Stimulated activated CD4-positive, alpha-beta T cell treated with anti-CD3 and anti-CD28 coated beads, Interleukin-4, amount 100 ng/mL, for 24 hours (primary cell): ENCODE measurements at places on chromosomes 2 and 18.

DNA sequence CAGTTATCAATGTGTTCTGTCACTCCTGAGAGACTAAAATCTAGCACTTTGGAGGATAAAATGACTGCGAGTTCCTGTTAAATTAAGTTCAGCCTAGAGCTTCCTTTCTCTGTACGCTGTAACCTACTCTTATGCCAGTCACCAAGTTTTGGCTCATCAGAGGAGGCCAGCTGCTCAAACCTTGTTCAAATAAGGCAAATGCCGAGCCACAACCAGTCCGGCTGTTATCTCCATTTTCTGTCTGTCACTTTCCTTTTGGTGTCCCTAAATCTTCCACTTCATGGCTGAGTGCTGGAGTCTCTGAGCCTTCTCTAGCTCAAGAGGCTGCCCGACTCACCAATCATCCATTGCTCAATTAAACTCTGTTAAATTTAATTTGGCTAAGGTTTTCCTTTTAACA is 33.5 kb upstream of the PXDN start:
- DNase-seq: no peak

- no peak for DNase-seq
Measured at GRCh38 chr2:240226672-240227537, 86.4 kb upstream of the OTOS start.

DNA sequence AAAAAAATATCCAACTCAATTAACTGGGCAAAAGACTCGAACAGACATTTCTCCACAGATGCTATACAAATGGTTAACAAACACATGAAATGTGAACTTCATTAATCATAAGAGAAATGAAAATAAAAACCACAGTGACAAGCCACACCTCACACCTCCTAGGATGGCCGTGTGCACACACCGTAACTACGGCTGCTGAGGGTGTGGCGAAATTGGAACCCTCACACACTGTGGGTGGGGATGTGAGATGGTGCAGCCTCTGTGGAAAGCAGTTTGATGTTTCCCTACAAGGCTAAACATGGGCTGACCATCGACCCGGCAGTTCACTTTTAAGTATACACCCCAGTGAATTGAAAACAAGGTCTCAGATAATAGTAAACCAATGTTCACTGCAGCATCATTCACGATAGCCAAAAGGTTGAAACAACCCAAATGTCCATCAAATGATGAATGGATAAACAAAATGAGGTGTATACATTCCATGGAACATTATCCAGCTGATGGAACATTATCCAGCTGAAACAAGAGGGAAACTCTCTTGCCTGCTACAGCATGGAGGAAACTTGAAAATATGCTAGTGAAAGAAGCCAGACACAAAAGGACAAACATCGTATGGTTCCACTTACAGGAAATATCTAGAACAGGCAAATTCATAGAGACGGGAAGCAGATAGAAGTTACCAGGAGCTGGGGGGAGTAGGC is 32.2 kb downstream of the ZAP70 start:
- DNase-seq: peak; percentile 67

GRCh38 chr2:36487947-36488346 is 110.0 kb downstream of the FEZ2 start:
- DNase-seq: no peak

GRCh38 chr2:224984637-224985036 is 57.6 kb downstream of the DOCK10 start:
- no peak for DNase-seq

DNA sequence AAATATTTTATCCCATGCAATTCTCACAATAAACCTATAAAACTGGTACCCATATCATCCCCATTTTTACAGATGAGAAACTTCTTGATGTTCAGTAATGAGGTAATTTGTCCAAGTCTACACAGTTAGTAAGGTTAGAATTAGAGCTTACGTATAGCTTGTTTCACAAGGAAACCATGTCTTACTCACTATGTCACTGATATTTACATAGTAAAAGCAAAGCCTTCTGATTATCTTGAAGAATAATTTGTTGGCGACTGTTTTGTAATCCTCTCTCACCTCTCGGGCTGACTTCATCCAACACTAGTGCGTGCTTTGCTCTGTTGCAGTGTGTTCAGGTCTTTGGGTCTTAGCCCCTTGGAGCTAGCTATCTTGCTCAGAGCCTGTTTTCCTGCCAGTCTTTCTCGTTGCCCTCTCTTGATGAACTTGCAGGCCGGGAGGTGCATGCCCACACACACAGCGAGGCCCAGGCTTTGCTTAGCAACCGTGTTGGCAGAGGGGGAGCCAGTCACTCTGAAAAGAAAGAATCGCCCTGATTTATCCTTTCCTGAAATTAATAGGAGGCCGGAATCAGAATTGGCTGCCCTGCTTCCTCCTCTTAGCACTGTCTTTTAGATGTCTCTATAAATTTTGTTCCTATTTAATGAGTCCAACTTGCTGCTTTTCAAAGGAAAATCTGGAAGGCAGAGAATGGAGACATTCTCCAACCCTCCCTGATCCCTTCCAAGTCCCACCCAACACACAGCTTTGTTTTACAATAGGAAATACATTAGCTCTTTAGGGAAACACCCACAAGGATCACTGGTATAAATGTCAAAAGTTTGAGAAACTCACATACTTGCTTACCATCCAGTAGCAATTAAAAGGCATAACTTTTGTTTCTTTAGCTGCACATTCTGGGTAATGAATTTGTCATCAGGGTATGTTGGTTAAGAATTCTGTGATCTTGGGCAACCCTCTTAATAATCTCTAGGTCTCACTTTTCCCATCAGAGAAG is 97.6 kb upstream of the SEC11C start:
- DNase-seq: no peak

DNA sequence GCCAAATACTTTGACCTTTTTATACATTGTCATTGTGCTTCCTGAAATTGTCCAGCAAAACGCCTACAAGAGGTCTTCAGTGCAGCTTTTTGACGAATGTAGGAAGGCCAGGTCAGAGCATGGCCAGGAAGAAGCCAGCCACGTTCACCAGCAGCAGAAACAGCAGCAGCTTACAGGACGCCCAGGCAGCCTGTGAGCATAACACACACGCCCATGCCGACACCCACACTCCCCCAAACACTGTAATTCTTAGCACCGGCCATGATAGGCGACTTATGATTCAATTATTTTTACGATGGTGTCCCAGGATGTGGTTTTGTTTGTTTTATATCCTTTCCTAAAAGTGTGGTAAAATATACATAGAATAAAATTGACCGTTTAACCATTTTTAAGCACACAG is 249.1 kb upstream of the SALL3 start:
- DNase-seq: no peak

DNA sequence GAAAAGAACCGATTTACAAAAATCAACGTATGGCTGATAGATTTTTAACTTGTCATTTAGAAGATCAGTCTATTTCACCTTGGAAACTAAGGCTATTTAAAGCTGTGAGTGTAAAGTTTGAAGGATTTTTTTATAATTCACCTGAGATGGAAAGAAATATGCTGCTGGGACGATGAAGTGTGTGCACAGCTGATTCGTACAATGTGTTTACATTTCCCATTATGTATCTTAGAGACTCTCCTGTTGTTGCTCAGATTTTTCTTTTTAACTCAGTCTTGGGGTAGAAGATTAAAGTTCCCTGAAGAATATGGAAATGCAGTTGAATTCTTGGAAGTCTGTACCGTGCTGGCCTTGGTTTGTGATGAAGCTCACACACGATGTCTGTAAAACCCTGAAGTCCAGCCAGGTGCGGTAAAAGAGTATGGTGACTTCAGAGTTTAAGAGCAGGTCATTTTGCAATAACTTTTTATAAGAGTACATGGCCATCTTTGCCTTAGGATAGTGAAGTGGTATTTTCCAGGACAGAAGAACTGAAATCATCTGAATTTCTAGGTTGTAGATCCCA is 250.1 kb downstream of the PRKCE start:
- no peak for DNase-seq

DNA sequence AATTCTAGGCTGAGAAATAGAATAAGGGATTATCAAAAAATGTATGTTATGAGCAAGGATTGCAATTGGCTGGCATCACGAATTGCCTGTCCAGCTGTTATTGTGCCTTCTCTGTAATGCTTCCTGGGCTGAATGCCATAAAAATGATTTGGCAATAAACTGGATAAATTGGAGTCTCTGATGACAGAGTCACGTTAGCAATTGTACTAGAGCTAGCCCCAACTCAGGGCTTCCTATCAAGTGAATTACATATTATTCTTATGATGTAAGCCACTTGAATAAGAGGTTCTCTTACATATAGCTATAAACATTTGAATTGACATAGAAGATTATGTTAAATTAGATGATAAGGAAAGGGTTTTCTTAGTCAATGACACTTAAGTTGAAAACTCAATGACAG is 607.5 kb upstream of the REG3G start:
- no peak for DNase-seq

DNA sequence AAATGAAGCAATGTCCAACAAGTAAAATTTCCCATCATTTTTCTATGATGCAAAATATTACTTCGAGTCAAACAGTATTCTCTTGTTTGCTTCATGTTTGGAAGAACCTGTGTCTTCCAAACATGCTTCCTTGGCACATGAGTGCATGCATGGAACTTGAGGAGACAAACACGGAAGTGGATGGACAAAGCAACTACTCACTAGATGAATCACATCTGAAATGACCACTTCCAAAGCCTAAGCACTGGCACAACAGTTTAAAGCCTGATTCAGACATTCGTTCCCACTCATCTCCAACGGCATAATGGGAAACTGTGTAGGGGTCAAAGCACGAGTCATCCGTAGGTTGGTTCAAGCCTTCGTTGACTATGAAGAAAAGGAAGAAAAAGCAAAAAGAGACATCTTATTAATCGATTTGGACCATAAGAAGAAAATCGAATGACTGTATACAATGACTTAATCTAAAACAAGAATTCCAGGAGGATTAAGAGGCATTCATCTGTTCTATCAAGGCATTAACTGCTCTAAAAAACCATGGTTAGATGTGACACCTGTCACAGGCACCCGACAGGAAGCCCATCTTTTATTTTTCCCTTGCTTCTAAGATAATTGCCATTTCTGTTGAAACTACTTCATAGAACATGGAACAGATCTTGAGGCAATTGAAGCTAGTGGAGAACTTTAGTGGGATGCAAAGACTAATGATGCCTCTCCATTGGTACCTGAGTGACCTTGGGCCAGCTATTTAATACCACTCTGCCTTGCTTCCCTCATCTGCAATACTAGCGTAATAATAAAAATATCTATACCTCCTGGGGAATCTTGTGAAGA is 56.0 kb downstream of the ATIC start:
- no peak for DNase-seq

DNA sequence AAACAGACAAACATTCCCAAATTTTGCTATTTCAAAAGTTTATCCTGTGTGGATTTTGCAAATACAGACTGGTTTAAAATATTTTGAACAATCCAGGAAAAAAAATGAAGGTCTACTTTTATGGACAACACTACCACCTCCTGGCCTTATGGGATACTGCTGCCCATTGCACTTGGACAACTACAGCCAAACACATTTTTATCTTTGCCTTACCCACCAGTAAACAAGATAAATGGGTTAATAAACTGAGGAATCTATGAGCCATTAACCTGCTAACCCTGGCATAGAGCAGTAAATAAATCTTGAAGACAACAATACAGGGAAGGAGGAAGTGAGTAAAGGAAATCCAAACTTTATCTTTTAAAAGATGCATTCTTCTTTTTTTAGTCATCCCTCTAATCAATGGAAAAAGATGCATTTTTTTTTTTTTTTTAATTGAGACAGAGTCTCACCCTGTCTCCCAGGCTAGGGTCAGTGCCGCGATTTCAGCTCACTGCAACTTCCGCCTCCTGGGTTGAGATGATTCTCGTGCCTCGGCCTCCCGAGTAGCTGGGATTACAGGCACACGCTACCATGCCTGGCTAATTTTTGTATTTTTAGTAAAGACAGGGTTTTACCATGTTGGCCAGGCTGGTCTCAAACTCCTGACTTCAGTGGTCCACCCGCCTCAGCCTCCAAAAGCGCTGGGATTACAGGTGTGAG is 2.1 kb upstream of the SPIRE1 start:
- DNase-seq: peak; percentile 45

GRCh38 chr2:108354136-108354535 is 23.6 kb upstream of the SULT1C4 start:
- DNase-seq: no peak

GRCh38 chr2:1696472-1696871 is 47.8 kb downstream of the PXDN start:
- DNase-seq: no peak

DNA sequence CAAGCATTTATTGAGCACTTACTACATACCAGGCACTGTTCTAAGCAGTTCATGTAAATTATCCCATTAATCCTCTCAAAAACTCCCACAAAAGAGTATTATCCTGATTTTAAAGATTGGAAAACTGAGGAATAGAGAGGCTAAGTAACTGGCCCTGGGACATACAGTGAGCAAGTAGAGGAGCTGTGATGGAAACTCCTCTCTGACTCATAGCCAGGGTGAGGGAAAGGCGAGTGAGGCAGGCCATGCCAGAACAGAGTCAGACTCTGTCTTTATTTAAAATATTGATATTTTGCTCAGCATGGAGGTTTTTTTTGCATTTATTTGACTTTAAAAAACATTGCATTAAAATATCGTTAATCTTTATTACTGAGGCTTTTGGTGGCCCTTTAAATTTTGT is 208.0 kb downstream of the LOXHD1 start:
- no peak for DNase-seq

DNA sequence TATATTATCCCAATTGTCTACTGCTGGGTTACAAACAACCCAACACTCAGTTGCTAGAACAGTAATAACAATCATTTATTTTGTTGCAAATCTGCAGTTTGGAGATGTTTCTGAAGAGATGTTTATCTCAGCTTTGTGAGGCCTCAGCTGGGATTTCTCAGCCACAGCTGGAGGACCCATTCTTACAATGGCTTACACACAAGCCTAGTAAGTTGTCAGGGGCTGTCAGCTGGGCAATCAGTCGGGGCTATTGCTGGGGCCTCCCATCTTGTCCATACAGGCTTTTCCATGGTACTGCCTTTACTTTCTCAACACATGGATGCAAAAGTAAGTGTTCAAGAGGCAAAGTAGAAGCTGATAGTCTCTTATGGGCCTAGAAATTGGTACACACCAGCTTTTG is 491.7 kb upstream of the NXPH2 start:
- DNase-seq: no peak

DNA sequence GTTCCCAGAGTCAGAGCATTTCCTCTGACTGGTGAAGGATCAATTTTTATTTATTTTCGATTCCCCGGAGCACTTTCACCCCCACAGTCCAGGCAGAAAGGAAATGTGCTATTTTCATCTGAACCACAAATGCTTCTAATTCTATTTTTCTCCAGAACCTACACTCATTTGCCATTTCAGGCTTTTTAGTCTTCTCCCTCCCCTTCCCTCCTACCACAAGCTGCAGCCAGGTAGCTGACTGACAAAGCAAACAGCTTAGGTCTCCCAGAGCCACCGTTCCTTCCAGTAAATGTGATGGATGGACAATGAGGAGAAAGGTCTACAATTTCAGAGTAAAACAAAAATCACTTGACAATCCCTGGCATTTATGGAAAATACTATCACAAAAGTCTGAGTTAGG is 76.9 kb downstream of the KLF7 start:
- DNase-seq: no peak

DNA sequence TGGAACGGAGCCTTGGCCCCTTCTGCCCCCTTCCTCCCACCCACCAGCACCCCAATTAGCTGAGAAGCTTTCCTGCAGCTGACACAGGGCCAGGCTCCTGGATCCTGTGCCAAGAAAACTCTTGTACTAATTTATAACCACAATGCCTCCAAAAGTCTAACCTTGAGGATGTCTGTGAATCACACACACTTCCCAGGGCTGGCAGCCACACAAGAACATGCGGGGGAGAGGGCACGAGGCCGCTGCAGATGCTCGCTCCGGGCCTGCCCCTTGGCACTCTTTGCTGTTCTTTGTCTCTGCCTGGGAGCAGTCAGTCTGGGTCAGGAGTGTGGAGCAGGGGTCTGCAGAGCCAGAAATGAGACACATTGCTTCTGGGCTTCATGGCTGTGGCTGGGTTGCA is 62.7 kb upstream of the KIF5C start:
- no peak for DNase-seq
